B cell (primary cell): ENCODE measurements at places on chromosomes 4 and X. TPM values are rescaled to one million over a fixed set of nuclear protein-coding genes. Genes with fewer than 3 reads are reported as not detected.

- DNase-seq: peak; percentile 84
These were observed 220.4 kb downstream of the SPRY1 start for GRCh38 chr4:123616951-123617461.

GRCh38 chr4:52926196-52926974, 64.3 kb downstream of the RASL11B start:
- DNase-seq: no peak

GRCh38 chr4:118872181-118872580, 16.5 kb upstream of the SYNPO2 start:
- DNase-seq: no peak

Gene IL2
- total RNA-seq: not detected in 2 replicates

Gene PRRG3
- total RNA-seq: not detected in 2 replicates

Gene PNMA6A
- total RNA-seq: 0.20 and 0.39 TPM in 2 replicates
